Uterus (tissue), 4 donors: ENCODE measurements at places on chromosomes 6 and 20. TPM values are rescaled to one million over a fixed set of nuclear protein-coding genes. Genes with fewer than 3 reads are reported as not detected.
A peak's percentile ranks its signal among the peaks of the same experiment; 100 is the strongest.

The GPLD1 gene
- under 0.01 TPM for total RNA-seq

- no peaks in the 10 kb centered on the region for H3K4me1 ChIP-seq
- H3K27ac ChIP-seq: no peak overlapping the region
- DNase-seq: no peak
Measured at GRCh38 chr20:11302436-11302835, 615.3 kb upstream of the BTBD3 start.

- no peak overlapping the region for H3K27ac ChIP-seq
- H3K4me1 ChIP-seq: no peaks in the 10 kb centered on the region
- H3K36me3 ChIP-seq: no peaks in the 10 kb centered on the region
- no peak overlapping the region for H3K4me3 ChIP-seq
Measured at GRCh38 chr6:98323605-98324004, 510.8 kb upstream of the POU3F2 start.

DNA sequence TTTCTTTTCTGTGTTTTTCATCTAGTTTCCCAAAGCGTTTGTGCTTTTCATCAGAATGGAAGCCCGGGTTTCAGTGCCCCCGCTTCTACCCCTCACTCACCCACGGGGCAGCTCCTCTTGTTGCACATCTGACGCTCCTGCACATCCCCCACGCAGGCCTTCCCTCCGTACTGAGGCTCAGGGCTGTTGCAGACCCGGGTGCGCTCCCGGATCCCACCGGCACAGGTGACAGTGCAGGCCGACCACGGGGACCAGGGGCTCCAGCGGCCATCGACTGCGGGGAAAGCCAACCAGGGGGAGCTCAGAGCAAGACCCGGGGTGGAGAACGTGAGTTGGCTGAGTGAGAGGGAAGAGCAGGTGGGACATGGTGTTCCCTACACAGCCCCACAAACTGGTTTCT lies 19.0 kb downstream of the THBS2 start:
- H3K36me3 ChIP-seq: no peaks in the 10 kb centered on the region
- no peak overlapping the region for H3K4me3 ChIP-seq

The CAPN11 gene
- 1.5 TPM for total RNA-seq

DNA sequence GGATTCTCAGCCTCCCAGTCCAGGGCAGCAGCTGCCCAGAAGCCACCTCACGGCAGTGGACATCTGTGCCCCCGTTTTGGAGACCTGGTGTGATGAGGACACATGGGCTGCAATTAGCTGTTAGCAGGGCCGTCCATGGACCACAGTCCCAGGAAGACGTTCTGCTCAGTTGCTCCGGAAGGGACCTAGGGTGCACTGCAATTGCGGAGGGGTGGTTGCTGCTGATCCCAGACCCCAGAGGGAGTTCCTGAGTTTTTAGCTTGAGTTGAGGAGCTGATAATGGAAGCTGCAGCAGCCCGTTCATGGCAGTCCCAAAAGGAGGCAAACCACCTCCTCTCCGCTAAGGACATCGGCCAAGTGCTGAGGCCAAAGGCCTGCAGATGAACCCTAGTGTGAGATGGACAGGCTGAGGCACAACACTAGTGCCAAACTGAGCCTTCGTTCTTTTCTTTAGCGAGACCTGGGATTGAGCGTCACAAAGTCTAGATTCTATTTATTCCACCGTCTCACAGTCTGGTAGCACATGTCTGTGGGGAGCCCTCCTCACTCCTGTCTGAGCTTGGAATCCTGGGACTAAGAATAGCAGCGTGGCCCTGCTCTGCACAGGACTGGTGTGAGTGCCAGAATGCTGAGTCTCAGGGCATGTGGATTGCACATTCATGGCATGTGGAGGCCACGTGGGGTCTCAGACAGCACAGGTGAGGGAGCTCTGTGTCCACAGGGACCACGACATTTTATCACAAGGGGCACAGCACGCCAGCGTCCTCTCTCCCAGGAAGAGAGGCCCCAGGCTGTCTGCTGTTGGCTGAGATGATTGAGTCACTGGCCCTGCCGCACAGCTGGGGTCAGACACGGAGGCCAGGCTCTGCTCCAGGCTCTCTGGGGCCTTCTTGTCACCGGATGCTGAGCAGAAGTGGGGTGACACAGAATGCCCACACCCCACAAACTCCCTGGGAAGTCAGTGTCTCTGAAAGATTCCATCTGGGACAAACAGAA lies 113.4 kb downstream of the PSMB1 start:
- no peaks in the 10 kb centered on the region for H3K36me3 ChIP-seq
- no peak overlapping the region for H3K4me3 ChIP-seq
- peaks cover 9% of the 10 kb centered on the region for H3K4me1 ChIP-seq
- DNase-seq: peak; percentile 9

DNA sequence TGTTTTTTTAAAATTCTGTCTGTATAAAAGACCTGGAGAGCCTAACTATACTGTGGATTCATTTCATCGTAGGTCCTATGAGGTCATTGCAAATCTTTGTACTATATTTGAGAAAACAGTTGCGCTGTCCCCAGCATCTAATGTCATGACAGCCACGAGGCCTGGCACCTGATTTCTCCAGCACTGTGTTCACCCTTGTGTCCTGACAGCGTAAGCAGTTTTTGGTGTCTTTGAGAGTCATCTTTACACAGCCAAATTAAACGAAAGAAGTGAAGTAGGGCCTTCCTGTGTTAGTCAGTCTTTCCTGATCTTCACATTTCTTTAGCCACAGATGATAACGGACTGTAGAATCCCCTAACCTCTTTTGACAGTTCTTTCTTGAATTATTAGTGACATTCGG lies 70.6 kb upstream of the PHACTR2 start:
- DNase-seq: no peak
- no peaks in the 10 kb centered on the region for H3K27me3 ChIP-seq
- H3K4me3 ChIP-seq: no peak overlapping the region
- H3K4me1 ChIP-seq: no peaks in the 10 kb centered on the region
- no peaks in the 10 kb centered on the region for H3K36me3 ChIP-seq
- no peak overlapping the region for H3K27ac ChIP-seq

DNA sequence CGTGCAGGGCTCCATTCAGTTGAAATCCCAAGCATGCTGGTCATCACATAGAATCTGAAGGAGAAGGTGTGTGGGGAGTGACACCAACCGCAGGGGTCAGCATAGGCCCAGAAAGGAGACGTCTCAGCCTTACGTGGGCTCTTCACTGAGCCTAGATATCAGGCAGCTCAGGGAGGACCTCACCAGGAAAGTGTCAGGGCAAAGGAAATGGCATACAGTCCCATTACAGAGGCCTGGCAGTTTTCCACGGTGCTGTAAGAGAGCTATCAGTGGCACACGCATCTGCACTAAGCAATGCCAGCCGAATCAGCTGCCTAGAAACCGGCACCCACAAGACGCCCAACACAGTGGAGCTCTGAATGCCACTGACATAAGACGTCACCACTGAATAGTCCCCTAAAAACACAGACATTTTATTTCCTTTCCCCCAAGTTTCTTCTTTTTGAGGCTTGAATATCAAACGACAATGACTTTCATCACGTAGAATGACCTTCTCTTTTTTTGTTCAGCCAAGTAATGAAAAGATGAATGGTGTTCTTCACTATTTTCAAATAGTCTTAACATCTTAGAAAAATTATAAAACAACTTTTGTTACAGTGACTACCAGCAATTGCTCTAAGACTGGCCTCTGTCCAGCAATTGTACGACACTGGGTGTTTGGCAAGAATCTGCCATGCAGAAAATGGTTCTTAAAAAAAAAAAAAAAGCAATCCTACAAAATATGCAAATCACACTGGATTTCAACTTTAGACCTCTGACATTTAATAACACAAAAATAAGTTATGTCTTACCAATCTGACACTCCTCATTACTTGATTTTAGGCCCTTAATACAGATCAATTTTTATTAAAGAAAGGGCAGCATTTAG lies 88.9 kb upstream of the FOXQ1 start:
- no peak for DNase-seq
- no peaks in the 10 kb centered on the region for H3K36me3 ChIP-seq
- no peak overlapping the region for H3K4me3 ChIP-seq
- no peaks in the 10 kb centered on the region for H3K4me1 ChIP-seq
- H3K27ac ChIP-seq: no peak overlapping the region
- H3K27me3 ChIP-seq: no peaks in the 10 kb centered on the region

- no peaks in the 10 kb centered on the region for H3K36me3 ChIP-seq
- H3K27ac ChIP-seq: no peak overlapping the region
- DNase-seq: no peak
- peak overlapping the region; percentile 18 for H3K4me3 ChIP-seq
Measured at GRCh38 chr20:58851221-58851968, 693 bp upstream of the GNAS-AS1 start.
